ENCODE measurements at places on chromosomes 12 and 14. TPM values are rescaled to one million over a fixed set of nuclear protein-coding genes. Genes with fewer than 3 reads are reported as not detected.

Gene PROX2
- not detected for total RNA-seq

Gene KCNH5
- total RNA-seq, result not detected

Gene GLIPR1L2
- 0.36 TPM for total RNA-seq

Gene FAM186B
- total RNA-seq, result 1.7 TPM

Gene ARHGEF25
- 5.3 TPM for total RNA-seq

Gene LRR1
- 38.6 TPM for total RNA-seq

Gene GPR84
- not detected for total RNA-seq

Gene RFX4
- total RNA-seq, result not detected

All from melanocyte of skin (primary cell).